ENCODE measurements at places on chromosomes 3 and 15.

- no peak for DNase-seq
These were observed 86.9 kb upstream of the HERC1 start for GRCh38 chr15:63920504-63921175.

- DNase-seq = no peak
These were observed 360.3 kb upstream of the TBL1XR1 start for GRCh38 chr3:177557548-177557947.

DNA sequence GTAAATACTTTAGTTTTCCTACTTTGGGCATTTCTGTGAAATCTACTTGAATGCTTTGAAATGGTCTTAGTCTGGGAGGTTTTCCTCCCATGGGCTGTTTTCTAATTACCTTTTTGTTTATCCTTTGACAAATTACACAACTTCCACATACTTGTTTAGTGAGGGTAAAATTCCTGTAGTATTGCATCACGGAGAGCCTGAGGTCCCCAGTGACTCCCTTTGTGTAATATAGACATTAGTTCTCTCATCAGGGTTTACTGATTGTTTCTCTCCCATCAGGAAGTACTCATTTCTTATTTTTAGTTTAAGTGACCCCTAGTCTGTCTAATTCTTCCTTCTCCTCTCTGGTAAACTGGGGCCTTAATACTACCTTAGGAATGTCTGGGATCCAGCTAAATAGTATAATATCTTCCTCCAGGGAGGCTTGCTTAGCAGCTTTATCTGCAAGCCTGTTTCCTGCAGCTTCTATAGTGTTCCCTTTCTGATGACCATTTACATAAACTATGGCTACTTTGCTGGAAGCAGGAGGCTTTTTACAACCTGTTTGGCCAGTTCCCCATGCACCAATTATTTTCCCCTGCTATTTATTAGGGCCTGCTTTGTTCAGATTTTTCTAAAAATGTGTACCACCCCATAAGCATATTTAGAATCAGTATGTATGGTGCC is 87.2 kb upstream of the XCR1 start:
- no peak for DNase-seq

GRCh38 chr15:69493406-69493805 is 40.8 kb downstream of the RPLP1 start:
- no peak for DNase-seq

DNA sequence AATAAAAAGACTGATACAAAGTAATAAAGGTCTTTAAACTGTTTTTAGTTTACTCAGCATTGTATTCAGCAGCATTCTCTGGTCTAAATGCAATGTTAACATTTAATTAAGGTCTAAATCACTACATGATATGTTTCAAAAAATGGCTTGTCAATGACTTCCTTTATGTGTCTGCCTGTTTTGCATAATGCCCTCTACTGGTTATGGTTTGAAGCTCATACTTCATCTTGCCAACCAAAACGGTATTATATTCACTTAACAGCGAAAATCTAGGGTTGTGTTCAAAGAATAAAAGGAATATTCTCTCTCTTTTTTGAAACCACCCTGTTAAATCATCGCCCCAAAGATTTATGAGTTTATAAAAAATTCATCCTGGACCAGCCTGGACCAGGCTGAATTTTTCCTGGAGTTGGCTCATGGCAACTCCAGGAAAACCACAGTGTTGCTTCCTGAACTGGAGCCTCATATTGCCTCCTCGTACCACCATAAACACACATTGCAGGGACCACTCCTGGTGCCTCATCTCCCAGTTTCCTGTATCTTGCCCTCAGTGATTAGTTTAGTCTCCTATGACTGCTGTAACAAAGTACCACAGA is 6.7 kb upstream of the NCEH1 start:
- DNase-seq = no peak

GRCh38 chr3:161414907-161415306 is 43.6 kb upstream of the SPTSSB start:
- DNase-seq = no peak

- no peak for DNase-seq
These were observed 73.6 kb upstream of the MDFIC2 start for GRCh38 chr3:70386043-70386442.

- DNase-seq = no peak
These were observed 33.1 kb downstream of the RNU5B-1 start for GRCh38 chr15:65337436-65338070.

- peak; percentile 66 for DNase-seq
These were observed 10.0 kb downstream of the CRYGS start for GRCh38 chr3:186534113-186534669.

DNA sequence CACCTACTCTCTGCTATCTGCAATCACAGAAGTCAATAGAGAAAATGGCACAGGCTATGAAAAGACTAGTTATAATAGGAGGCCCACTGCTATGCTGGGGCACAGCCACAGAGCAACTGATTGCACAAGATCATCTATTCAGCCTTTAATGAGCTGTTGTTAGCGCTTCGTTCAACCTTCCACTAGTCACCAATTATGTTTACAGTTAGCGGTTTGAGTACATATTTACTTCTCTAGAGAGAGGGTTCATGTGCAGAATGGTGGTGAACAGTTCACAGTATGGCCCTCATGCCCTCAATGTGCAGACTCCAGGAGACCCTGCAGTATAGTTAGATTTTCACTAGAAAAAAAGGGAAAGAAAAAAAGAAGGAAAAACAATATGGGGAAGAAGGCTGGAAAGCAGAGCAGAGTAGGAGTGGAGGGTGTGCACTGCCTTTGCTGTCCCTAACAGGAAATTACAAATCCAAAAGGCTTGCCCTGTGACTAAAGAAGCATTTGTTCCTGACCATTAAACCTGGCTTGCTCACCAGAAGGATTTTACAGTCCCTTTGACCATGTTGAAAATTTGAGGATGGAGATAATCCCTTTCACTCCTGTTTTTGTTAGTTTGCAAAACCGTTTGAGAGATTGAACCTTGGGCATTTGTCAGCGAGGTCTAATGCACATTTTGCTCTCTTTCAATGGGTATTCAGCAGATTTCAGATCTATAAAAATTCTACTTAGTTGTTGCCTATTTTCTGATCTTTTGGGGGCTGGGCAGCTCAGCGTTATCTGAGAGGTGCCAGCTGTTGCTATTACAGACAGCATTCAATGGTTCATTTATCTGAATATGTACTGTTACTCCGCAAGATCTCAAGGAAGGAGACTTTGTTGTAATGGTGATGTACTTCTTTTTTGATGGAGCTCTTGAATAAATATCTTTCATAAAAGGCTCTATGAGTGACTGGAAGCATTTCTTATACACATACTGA is 296.1 kb downstream of the LSAMP start:
- DNase-seq = no peak

All from activated effector memory CD4-positive, alpha-beta T cell treated with anti-CD3 and anti-CD28 coated beads, Interleukin-2, amount 50 U/mL, for 16 hours (primary cell).